ENCODE measurements at places on chromosomes 11 and 22.

DNA sequence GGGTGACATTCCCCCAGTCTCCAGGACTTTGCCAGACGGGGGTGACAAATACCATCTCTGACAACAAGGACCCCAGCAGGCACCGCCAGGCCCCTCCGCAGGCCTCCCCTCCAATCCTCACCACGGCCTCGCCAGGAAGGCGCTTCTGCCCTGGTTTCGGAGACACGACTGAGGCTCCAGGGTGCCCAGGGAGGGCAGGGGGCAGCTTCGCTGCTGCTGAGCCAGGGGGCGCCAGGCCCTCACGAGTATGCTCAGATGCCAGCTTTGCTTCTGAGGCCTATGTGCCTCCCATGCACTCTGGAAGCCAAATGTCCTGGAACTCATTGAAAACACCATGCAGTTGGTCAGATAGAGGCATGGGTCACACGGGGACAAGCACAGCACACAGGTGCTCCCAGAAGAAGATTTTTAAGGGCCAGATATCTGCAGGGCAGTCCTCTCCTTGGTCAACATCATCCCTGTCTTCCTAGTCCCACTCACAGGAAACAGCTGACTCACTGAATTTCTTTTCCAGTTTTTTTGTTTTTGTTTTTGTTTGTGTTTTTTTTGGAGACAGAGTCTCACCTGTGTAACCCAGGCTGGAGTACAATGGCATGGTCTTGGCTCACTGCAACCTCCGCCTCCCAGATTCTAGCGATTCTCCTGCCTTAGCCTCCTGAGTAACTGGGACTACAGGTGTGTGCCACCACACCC is 19.9 kb downstream of the BID start:
- no peak for DNase-seq

DNA sequence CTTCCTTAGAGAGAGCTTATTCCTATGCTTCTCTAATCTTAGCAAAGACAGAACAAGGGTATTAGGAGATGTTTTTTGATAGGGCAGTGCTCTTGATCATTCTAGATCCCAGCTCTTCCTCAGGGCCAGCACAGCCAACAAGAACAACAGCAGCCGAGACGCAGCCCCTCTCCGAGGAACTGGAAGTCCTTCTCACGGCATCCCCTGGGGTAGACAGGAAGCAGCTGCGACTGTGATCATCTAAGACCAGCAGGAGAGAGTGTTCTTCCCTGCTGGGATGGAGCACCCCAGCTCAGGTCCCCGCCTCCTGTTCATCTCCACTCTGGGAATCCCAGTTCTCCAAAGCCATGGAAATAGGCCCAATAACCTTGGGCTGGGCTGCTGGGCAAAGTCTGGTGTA is 29.6 kb downstream of the IRAG1 start:
- DNase-seq = no peak

GRCh38 chr11:65853246-65853979 is 4.6 kb downstream of the CFL1 start:
- DNase-seq = no peak

DNA sequence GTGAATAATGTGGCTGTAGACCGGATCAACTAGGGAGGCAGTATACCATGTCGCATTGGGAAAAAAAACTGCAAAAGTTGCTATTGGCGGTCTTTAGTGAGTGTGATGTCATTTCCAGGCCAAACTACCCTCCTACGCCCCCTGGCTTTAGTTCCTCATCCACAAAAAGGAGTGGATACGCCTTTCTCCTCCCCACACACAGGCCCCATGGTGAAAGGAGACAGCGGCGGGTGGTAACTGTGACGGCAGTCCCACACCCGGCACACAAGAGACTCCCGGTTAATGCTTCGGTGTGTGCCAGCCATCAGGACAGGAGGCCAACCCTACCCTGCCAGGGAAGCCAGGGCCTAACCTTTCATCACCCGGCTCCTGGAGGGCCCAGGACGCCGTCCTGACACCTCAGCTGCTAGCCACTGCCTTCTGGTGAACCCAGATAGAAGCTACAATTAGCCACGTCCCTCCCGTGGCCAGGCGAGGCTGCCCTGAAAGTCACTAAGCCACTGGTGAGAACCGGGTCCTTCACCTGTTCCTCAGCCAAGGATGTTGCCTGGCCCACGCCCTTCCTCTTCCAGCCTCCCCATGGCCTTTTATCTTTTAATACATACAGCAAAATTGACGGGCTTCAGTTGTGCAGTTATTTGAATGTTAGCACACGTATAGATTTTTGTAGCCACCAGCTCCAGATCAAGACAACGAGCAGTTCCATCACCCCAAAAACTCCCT is 10.8 kb downstream of the TP53I11 start:
- DNase-seq = no peak

DNA sequence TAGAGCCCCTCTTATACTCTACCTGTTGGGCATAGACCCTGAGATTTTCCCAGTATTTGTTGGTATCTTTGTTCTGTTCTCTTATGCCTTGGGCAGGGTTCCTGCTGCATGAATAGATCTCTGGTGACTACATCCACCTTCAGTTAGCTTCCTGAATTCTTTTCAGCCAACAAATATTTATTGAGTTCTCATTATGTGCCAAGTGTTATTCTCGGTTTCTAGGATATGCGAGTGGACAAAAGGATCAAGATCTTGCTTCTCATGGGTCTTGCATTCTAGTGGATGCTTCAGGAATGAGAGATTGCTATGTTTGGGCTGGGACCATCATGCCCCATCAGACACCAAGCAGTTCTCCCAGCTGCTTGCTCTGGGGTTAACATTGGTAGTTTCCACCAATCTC is 340.0 kb downstream of the METTL15 start:
- no peak for DNase-seq

DNA sequence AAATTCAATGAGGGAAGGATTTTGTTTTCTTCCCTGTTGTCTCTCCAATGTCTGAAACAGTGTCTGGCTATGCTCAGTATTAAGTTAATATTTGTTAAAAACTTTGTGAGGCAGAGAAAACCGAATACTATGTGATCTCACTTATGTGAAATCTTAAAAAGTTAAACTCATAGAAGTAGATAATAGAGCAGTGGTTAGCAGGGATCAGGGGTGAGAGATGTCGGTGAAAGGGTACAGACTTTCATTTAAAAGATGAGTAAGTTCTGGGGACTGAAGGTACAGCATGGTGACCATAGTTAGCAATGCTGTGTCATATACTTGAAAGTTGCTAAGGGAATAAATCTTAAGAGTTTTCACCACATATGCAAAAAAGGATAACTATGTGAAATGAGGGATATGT is 244.6 kb downstream of the AASDHPPT start:
- no peak for DNase-seq

DNA sequence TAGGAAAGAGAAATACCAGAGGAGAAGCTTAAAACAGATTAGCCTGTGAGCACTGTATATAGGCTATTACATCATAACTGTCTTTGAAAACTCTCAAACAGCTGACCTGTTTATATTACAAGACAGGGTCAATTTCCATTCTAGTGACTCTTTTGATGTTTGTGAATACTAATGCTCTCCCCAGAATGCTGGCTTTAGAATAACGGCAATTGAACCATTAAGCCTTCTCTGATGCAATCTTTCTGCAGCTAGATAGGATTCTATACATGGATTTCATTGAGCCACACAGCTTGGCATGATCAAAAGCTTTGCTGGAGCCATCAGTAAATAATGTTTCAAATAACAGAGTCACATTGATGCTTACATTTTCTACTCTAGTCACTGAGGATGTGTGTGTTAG is 122.7 kb upstream of the FAT3 start:
- DNase-seq = no peak

Measured in stimulated activated CD8-positive, alpha-beta memory T cell treated with anti-CD3 and anti-CD28 coated beads, Interleukin-4, amount 100 ng/mL, for 1 hour (primary cell).